ENCODE measurements at places on chromosomes 4 and X. TPM values are rescaled to one million over a fixed set of nuclear protein-coding genes. Genes with fewer than 3 reads are reported as not detected.

The UGT2A3 gene
- not detected for total RNA-seq

The GPR173 gene
- total RNA-seq = 7.9 TPM

The G3BP2 gene
- total RNA-seq = 48.7 TPM

The KLF8 gene
- 20.5 TPM for total RNA-seq

The VCX gene
- not detected for total RNA-seq

The MAOA gene
- 96.3 TPM for total RNA-seq

The NUDT10 gene
- total RNA-seq = 0.98 TPM

The TCEAL7 gene
- 8.1 TPM for total RNA-seq

The TRIM75 gene
- total RNA-seq = not detected

The ITGB1BP2 gene
- 0.66 TPM for total RNA-seq

The THOC2 gene
- total RNA-seq = 78.1 TPM

The CDKL2 gene
- 0.66 TPM for total RNA-seq

The TEX11 gene
- not detected for total RNA-seq

The MAGEC2 gene
- total RNA-seq = not detected

The CT55 gene
- not detected for total RNA-seq

The DIPK2B gene
- total RNA-seq = 34.5 TPM

The FAT4 gene
- 17.7 TPM for total RNA-seq

The NALF2 gene
- not detected for total RNA-seq

The F11 gene
- total RNA-seq = not detected

The PDCL2 gene
- not detected for total RNA-seq

The CXCR3 gene
- not detected for total RNA-seq

The LRRC66 gene
- total RNA-seq = 2.2 TPM

The FAM9B gene
- total RNA-seq = not detected

The FAM47E gene
- 1.7 TPM for total RNA-seq

The SUPT20HL2 gene
- not detected for total RNA-seq

The SPANXB1 gene
- total RNA-seq = not detected

The MSANTD1 gene
- 1.5 TPM for total RNA-seq

The RNF175 gene
- total RNA-seq = not detected

The AIMP1 gene
- total RNA-seq = 26.7 TPM

The CCDC158 gene
- total RNA-seq = 1.3 TPM

The GRIA3 gene
- 2.3 TPM for total RNA-seq

The SMIM31 gene
- not detected for total RNA-seq

The CDS1 gene
- 0.21 TPM for total RNA-seq

The SSX1 gene
- total RNA-seq = not detected

The SMR3B gene
- total RNA-seq = not detected

The DCAF12L1 gene
- total RNA-seq = not detected

The DCAF4L1 gene
- total RNA-seq = 0.30 TPM

The IL3RA gene
- total RNA-seq = 3.3 TPM

The ZNF595 gene
- total RNA-seq = 37.3 TPM

The SHOX gene
- not detected for total RNA-seq

The SMIM14 gene
- total RNA-seq = 26.7 TPM

The CHRDL1 gene
- 170 TPM for total RNA-seq

The RTL9 gene
- total RNA-seq = not detected

The RGN gene
- 0.60 TPM for total RNA-seq

The RTL5 gene
- total RNA-seq = 14.7 TPM

The PDZD4 gene
- total RNA-seq = 19.9 TPM

The TEC gene
- total RNA-seq = 6.6 TPM

The PROM1 gene
- not detected for total RNA-seq

The MAB21L2 gene
- not detected for total RNA-seq

The TKTL2 gene
- total RNA-seq = not detected

The AREG gene
- 9.6 TPM for total RNA-seq

The ZCCHC18 gene
- total RNA-seq = 1.3 TPM

The TLR10 gene
- total RNA-seq = not detected

The CXorf65 gene
- total RNA-seq = not detected

The TMEM255A gene
- 5.9 TPM for total RNA-seq

The IL21 gene
- not detected for total RNA-seq

The TRMT10A gene
- 15.1 TPM for total RNA-seq

The ANXA5 gene
- 137 TPM for total RNA-seq

Measured in tibial nerve (tissue), 4 donors.